ENCODE measurements at places on chromosomes 12 and 14. TPM values are rescaled to one million over a fixed set of nuclear protein-coding genes. Genes with fewer than 3 reads are reported as not detected.
A peak's percentile ranks its signal among the peaks of the same experiment; 100 is the strongest.

Gene SERPINA5
- 0.06 TPM for total RNA-seq

Gene RSRC2
- 52.0 TPM for total RNA-seq

Gene TM9SF1
- total RNA-seq, result 85.8 TPM

- no peak for DNase-seq
These were observed 66.1 kb upstream of the GRIP1 start for GRCh38 chr12:66744956-66745383.

GRCh38 chr14:39374851-39375250 is 57.4 kb downstream of the FBXO33 start:
- peak; percentile 51 for DNase-seq

DNA sequence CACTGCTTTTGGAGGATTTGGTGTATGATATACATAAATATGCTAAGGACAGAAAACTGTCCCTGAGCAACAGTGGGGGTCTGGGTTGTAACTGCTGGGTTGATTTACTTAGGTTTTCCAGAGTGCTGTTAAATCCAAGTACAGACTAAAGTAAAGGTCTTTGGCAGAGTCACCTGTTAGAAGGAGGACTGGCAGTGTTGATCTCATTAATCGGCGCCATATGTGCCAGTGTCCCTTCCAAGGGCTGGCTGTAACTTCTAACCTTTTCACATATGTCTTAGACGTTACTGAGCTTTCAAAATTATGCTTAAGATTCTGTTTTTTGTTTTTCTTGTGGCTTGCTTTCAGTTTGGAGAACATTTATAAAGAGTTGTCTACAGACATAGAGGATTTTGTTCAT is 5.1 kb downstream of the UNG start:
- no peak for DNase-seq

DNA sequence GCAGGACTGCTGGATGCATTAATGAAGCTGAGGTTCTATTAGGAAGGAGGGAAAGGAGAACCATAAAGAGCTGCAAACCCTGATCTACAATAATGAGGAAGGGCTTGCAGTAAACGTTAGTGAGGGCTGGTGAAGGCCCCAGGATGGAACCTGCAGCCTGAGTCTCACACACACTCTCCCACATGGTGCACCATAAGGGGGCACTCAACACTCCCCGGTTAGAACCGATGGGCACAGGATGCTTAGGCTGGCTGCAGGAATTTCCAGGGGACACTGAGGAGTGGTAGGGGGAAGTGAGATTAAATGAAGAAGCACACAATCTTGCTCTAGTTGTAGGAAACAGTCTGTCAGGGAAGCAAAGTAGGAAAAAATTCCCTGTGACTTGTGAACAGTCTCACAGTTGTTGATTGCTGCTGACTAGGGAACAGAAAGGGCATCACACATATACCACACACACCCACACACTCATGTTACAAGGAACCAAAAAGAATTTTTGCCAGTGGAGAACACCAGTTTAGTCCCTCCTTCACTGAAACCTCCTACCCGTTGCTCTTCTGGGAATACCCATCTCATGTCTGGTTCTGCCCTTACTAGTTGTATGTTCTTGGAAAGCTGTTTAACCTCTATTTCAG is 56.2 kb upstream of the FERMT2 start:
- DNase-seq, result no peak

- no peak for DNase-seq
These were observed 33.2 kb downstream of the TSPAN19 start for GRCh38 chr12:85002778-85003296.

GRCh38 chr14:88551094-88551870 is 3.5 kb downstream of the PTPN21 start:
- peak; percentile 82 for DNase-seq

GRCh38 chr14:59483363-59483762 is 845 bp downstream of the L3HYPDH start:
- peak; percentile 48 for DNase-seq

DNA sequence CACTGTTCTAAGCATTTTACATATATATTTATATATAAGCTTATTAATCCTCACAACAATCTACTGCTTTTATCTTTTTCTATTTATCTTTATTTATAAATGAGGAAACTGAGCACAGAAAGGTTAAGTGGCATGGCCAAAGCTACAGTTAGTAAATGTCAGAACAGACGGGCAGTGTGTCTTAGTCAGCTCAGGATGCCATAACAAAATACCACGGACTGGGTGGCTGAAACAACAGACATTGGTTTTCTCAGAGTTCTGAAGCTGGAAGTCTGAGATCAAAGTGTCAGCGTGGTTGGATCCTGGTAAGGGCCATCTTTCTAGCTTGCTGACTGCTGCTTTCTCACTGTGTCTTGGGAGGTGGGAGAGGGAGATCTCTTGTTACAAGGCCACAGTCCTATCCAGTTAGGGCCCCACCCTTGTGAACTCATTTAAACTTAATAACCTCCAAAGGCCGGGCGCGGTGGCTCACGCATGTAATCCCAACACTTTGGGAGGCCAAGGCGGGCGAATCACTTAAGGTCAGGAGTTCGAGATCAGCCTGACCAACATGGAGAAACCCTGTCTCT is 19.8 kb downstream of the RPGRIP1 start:
- DNase-seq, result no peak

GRCh38 chr14:52609445-52610044 is 56.9 kb downstream of the GPR137C start:
- DNase-seq, result no peak

GRCh38 chr14:26841326-26841725 is 243.5 kb upstream of the NOVA1 start:
- peak; percentile 29 for DNase-seq

DNA sequence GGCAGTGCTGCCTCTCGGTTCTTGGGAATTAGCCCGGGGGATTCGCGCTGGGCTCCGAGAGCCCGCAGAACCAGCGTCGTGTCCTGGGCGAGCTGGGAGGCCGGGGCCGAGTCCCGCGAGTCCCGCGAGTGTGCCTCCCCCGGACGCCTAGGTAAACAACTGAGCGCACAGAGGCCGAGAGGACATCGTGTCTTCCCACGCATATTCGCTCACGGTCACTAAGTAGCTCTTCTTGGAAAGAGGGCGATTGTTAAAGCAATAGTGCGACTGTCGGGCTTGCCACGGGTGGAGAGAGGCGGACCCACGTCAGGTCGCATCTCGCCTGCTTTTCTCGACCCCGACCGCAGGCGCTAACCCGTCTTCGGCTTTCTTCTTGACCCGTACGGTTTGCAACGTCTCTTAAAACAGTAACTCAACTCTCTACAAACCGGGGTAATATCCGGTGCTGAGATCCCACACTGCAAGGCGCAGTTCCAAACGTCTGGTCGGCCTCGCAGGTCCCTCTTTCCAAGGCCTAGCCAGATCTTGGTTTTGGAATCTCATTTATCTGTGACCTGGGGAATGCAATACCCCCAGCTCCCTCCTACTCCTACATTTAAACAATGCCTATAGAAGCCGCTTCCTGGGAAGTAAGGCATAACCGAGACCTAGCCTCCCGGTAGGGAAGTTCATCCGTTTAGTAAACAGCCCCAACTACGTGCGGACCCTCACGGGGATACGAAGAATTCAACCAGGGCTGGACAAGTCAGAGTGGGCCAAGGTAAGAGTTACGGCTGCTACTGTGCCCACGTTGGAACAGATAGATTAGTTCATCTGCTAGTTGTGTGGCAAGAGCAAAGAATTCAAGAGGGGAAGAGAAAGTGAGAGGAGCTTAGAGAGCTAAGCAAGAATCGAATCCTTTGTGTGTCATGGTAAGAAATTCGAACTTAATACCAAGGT is 736 bp upstream of the PHLDA1 start:
- peak; percentile 69 for DNase-seq
